ENCODE measurements at places on chromosomes 7 and 10.

DNA sequence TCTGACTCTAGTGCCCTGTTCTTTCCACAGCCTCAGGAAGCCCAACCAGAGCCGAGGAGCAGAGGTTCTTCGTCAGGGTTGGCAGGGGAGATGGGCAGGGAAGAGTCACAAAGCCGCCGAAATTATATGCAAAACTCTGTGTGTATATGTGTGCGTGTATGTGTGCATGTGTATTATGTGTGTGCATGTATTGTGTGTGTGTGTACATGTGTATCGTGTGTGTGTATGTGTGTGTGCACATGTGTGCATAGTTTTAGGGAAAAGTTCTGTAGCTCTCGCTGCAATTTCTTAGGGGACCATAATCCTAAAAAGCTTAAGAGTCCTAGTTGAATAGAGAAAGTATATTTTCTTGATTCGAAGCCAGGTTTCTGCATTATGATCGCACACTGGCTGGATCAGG lies 17.0 kb downstream of the DNAJB12 start:
- no peak for ATAC-seq

- peak; percentile 45 for ATAC-seq
Observed at GRCh38 chr7:82050792-82051191, 280.9 kb upstream of the HGF start.

DNA sequence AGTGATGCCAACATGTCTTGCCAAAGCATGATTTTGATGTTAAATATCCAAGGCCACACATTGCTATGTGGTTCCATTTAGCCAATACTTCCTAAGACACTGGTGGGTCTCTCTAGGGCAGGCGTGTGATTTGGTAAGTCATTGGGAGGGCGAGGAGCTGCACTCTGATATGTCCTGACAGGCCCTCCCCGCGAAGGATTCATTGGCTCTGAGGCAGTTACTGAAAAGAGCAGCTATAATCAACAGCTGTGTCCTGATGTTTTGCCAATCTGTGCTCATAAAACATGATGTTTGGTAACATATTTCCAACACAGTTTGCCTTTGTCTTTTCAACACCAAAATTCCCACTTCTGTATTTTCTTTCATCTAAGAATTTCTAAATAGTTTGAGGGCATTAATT lies 646.7 kb downstream of the PARD3 start:
- ATAC-seq = no peak

DNA sequence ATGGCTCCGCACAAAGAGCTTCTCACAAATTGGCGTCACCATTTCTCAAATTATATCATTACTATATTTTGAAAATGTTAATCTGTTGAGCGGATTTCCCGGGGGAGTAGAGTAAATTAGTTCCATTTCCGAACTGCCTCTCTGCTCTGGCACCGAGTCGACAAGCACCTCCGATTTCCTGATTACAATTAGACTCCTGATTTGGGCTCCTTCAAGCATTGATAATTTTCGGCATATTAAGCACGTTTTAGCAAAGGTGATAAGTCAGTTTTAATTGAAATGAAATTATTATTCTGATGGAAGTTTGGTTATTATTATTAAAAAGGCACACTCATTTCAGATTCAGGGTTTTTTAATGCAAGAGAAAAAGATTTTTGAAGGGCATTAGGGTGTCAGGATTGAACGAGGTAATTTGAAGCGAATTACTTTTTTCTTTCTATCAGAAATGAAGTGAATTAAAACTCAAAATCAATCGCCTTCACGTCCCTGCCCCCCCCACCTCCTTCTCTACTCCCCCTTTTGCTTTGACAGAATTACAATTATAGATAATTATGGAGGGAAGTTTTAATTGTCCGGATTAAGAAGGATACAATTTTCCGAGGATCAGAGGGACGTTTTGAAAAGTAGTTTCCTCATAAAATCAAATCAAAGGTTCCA lies 4.0 kb upstream of the UNCX start:
- no peak for ATAC-seq

- no peak for ATAC-seq
Observed at GRCh38 chr7:107931740-107932515, 40.9 kb downstream of the DLD start.

GRCh38 chr10:45596526-45596925 lies 76.0 kb downstream of the ZFAND4 start:
- no peak for ATAC-seq

DNA sequence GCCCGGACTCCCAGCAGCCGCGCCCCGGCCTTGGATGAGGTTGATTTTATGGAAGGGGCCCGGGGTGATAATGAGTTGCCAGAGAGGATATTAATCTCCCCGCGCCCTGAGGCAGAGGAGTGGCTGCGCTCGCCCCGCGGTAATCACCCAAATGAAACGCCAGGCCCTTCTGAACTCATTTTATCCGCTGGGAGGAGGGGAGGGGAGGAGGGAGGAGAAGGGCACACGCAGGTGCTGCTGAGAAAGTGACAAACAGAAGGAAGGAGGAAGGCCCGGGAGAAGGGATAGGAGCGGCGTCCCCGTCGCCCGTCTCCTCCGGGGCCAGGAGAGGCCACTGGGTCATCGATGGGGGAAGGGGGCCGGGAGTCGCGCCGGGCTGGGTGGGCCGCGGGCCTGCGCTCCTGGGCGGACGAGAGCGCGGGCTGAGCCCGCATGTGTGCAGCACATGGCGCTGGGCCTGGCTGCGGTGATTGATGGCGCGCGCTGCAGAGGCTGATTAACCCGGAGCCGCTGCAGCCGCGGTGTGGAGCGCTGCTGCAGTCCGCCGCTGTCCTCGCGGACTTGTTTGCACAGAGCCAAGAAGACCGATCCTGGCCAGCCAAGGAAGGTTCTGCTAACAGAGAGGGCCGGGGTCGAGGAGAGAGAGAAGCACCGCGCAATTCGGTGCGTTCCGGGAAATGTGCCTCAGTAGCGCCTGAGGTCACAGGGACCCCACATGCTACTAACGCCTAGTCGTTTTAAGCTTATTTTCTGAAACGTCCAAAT lies 6.5 kb downstream of the MNX1 start:
- peak; percentile 77 for ATAC-seq

- no peak for ATAC-seq
Observed at GRCh38 chr7:137276189-137276588, 67.3 kb downstream of the PTN start.

GRCh38 chr10:5818894-5819293 lies 5.7 kb upstream of the GDI2 start:
- no peak for ATAC-seq

DNA sequence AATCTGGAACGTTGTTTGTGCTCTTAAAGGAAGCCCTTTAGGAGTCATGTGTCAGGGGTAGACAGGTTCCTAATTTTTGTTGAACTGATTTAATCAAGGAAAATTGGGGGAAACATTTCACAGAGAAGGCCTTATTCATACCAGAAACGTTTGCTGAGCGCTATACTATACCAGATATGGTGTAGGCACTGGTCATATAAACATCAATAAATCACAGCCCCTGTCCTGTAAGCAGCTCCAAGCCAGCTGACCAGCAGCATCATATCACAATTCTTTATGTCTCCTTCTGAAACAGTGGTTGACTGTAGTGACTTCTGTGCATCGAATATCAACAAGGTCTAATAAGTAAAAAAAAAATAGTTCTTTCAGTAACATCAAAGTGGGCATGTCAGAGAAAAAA lies 1.1 kb downstream of the TMEM178B start:
- peak; percentile 34 for ATAC-seq

GRCh38 chr7:33534833-33535232 lies 370.5 kb upstream of the BMPER start:
- no peak for ATAC-seq

GRCh38 chr10:112815269-112816032 lies 134.6 kb upstream of the TCF7L2 start:
- peak; percentile 92 for ATAC-seq

DNA sequence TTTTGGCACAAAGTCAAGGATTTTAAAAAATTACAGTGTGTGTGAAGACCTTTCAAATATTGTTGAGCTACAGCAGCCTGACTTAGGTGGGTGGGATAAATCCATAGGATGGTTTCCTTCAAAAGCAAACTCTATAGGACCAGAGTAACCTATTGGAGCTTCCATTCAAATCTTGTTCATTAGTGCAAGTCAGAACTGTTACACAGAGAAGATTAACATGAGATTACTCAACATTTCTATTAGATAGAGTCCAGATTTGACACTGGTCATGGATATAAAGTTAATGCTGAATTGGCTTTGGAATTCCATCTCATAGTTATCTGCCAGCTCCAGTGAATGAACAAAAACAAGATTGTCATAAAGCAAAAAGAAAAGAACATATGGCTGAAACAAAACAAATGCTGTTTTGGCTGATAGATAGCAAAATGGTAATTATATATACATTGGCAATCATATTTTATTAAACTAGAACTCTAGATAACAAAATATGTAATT lies 129.6 kb upstream of the SEMA3A start:
- ATAC-seq = no peak

DNA sequence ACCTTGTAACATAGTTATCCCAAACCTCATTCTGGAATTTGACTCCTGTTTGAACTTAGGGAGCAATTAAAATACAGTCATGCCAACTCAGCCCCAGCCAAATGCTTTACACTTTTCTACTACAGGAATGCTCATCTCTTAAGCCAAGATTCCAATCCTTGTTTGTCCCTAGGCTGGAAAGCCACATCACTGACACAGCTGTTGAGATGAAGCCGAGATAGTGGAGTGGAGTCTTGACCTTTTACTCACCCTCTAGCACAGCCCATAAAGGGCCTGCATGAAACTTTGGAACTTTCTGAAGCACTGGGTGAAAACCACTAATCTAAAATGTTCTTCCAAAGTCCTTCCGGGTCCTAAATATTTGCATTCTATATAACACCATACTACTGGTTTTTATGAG lies 247.3 kb downstream of the ETV1 start:
- ATAC-seq = no peak

DNA sequence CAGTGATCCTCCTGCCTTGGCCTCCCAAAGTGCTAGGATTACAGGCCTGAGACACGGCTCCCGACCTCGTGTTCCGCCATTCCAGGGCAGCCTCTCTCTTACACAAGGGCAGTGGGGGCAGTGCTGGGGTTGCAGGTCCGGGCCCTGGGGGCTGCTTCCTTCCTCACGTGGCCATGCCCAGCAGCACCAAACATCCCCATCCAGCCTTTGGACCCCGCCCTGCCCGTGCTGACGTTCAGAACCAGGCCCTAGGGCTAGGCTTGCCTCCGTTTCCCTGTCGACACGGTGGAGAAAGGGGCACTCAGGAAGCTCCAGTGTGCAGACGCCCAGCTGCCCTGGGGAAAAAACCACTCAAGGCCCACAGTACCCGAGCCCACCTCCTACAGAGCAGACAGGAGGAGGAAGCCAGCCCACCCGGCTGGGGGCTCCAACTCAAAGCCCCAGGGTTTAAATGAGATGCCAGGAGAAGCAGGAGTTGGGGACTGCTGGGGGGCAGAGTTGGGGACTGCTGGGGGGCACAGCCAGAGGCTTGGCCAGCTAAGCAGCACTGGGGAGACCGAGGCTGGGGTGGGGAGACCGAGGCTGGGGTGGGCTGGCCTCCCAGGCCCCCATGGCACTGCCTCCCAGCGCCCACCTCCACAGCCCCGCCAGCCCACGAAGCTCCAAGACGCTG lies 35.9 kb downstream of the ADAP1 start:
- no peak for ATAC-seq

DNA sequence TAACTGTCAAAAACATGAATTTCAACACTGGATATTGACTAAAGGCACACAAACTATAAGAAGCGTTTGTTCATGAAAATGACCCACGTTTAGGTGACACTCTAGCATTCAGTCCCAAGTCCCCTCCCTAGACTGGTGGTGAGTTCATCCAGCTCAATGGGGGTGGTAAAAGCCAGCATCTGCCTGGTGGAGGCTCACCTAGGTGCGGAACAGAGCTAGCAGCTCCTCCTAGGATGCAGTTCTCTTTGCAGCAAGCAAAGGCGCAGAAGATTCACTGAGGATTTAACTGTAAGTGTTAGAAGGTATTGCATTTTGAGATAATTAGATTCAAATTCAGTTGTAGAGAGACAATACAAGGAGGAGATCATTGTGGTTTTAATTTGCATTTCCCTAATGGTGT lies 87.6 kb downstream of the VSTM2A start:
- ATAC-seq = no peak

GRCh38 chr7:33232632-33233145 lies 103.3 kb downstream of the BBS9 start:
- ATAC-seq = no peak

- no peak for ATAC-seq
Observed at GRCh38 chr7:94149789-94150545, 145.8 kb upstream of the BET1 start.

GRCh38 chr7:69635555-69636185 lies 37.4 kb downstream of the AUTS2 start:
- ATAC-seq = peak; percentile 26

- ATAC-seq = no peak
Observed at GRCh38 chr10:118017850-118018249, 28.9 kb downstream of the RAB11FIP2 start.

- ATAC-seq = peak; percentile 55
Observed at GRCh38 chr10:103820101-103821062, 35.0 kb downstream of the SH3PXD2A start.

- peak; percentile 15 for ATAC-seq
Observed at GRCh38 chr10:79243181-79244067, 103.8 kb upstream of the PPIF start.

DNA sequence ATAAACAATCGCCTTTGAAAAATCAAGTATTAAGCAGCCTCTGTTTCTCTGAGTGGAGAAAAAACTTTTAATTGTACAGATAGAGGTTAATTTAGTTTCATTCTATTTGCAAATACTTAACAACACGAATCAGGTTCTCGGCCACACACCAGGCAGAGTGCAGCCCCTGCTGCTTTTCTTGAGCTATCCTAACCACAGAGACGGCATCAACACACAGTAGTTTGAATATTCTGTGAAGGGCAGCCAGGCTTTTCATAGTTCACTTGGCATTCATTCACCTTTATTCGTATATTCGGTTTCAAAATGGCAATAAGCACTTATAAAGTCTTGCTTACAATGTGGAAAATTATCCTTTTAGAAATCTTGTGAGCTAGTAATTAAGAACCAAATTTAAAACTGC lies 5.7 kb downstream of the ADARB2 start:
- no peak for ATAC-seq

- no peak for ATAC-seq
Observed at GRCh38 chr10:102492344-102492939, 10.1 kb downstream of the ACTR1A start.

DNA sequence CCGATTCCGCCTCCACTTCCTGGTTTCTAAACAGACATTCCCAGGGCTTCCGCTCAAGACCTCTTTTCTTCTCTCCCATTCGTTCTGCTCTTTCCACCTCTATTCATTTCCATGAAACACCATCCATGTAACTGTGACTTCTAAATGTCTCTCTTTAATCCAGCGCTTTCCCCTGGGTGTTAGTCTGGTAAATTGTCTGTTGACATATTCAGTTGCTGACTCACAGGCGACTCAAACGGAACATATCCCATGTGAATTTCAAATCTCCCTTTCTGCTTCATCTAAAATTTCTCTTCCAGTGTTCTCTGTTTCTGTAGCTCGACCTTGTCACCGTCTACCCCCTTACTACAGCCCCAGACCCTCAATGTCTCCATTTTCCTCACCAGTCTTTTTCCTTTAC lies 119.1 kb downstream of the PFKFB3 start:
- ATAC-seq = no peak

All from motor neuron (in vitro differentiated cells).